ENCODE measurements at places on chromosomes 1 and 21.
A peak's percentile ranks its signal among the peaks of the same experiment; 100 is the strongest.

GRCh38 chr1:98044766-98045165 is 123.9 kb upstream of the DPYD start:
- no peak for DNase-seq

DNA sequence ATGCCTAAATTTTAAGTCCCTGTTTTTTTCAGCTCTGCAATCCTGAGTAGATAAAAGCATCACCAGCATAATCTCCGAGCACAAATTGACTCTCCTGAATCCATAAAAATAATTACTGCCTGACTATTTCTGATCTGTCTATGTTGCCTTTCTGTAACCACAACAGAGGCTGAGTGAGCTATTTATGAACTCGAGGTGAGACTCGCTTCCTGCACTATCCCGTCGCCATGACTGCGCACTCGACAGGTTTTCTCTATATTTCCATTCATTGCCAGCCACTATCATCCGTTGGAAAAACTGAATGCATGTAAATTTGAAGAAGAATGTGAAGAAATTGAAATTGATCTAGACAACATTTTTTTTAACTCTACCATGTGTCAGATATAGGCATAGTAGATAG is 897.2 kb downstream of the ADGRL2 start:
- DNase-seq = no peak

DNA sequence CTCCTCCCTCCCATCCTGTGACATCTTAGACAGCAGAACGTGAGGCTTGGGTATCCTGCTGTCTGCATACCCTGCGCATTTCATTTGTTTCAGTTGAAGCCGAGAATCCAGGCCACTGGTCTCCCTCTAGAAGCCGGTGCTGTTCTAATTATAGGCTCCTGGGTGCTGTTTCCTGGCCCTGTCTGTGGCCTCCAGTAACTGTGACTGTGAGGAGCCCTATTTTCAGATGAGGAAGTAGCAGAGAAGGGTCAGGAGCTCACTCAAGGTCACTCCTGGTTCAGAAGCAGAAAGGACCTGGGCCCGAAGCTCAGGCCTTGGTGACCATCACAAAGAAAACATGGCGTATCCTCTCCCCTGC is 24.0 kb downstream of the COQ8A start:
- DNase-seq = no peak

DNA sequence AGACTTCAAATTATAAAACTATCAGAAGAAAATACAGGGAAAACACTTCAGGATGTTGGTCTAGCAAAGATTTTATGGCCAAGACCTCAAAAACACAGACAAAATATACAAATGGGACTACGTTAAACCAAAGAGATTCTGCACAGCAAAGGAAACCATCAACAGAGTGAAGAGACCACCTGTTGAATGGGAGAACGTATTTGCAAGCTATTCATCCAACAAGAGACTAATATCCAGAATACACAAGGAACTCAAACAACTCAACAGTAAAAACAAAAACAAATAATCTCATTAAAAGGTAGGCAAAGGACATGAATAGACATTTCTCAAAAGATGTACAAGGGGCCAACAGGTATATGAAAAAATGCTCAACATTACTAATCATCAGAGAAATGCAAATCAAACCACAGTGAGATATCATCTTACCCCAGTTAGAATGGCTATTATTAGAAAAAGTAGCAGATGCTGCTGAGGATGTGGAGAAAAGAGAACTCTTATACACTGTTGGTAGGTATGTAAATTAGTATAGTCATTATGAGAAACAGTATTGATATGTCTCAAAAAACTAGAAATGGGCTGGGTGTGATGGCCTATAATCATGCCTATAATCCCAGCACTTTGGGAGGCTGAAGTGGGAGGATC is 112.6 kb downstream of the LRIG2 start:
- DNase-seq = no peak

- no peak for DNase-seq
Measured at GRCh38 chr1:115429884-115430283, 91.8 kb upstream of the NGF start.

- no peak for DNase-seq
Measured at GRCh38 chr1:97017895-97018294, 296.3 kb downstream of the PTBP2 start.

DNA sequence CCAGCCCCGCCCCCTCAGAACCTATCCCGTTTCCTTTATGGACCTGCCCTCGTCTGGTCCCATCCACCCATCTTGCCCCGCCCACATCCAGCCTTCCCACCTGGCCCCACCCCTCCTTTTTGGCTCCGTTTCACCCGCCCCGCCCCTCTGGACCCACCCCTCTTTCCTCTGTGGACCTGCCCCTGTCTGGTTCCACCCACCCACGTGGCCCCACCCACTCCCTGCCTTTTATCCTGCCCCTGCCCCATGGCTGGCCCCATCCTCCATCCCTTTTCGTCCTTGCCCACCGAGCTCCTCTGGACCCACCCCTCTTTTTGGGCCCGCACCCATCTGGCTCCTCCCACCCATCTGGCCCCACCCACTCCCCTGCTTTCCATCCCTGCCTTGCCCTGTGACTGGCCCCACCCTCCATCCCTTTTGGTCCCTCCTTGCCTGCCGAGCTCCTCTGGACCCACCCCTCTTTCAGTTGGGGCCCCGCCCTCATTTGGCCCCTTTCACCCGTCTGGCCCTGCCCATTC is 177.3 kb downstream of the CAMTA1 start:
- DNase-seq = peak; percentile 62

- no peak for DNase-seq
Measured at GRCh38 chr1:41353744-41354143, 7.5 kb upstream of the FOXO6 start.

DNA sequence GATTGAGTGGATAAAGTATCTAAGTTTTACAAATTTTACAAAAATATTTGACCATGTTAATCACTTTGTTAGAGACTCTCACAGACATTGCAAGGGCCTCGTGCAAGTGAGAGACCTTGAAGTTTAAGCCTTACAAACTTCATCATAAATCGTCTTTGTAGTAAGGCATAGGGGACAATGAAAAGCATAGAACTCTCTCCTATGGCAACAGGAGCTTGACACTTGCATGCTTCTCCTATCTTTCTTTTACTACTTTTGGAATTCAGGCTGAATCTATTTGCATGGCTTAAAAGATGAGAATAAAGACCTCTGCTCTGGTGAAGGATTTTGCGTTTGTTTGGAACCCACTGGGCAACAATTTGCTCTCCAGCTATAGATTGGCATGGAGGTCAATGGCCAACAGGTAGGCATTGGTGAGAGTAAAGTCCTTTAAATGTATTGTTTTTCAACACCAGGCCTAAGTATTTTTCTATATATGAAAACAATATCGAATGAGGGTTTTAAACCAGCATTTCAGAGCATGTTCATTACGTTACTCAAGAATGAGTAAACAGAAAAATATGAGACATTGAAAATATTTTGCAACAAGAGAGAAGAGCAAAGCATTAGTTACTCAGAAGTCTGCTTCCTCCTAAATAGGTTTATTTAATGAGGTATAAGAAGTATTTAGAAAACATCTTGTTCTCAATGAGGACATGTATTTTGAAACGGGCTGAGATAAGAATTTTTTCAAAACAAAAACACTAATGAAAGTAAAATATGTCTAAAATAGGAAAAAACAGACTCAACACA is 192.2 kb downstream of the TGFB2 start:
- no peak for DNase-seq

DNA sequence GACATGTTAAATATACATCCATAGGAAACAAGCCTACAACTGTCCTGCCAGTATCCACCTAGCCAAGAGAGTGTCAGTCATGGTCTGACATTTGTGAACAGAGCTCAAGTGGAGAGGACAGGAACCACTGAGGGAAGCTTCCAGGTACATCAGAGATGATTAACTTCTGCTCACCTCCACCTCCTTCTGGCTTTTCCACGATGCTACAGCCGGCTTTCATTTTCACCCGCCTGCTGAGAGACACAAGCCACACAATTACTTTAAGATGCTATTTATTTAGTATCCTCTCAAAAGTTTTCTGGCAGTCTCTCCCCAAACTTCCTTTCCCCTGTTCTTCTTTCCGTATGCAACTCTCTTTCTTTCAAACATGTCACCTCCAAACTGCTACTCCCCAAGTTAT is 2.1 kb downstream of the ETV3 start:
- DNase-seq = no peak

DNA sequence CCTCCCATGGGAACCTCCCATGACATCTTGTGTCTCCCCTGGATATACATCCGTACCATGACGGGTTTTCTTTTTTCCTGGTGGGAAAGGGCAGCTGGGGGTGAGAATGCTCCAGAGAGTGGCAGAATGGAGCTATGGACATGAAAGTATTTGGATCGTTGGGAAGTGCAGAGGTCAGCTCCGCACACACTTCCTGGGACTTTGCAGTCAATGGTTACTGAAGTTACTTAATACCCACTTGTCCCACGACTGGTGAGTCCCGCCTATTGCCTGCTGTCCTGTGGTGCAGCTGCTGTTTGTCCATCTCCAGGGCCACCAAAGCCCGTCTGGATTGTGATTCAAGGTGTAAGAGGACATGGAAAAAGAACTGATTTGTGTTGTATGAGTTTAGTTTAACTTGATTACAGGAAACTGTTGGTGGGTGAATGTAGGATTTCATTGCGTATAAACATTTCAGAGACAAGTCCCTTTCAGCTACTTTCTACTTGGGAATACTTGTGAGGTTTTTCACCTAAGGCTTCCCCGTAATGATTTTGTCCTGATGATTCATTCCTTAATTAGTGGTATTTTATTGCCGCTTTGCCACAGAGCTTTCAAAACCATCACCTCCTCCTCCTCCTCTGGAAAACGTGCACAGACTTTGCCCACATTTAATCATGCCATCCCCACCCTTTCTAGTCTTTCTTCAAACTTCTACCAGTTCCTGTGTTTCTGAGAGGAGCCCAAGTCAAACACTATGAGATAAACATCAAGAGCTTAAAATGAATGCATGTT is 308.8 kb downstream of the KIF26B start:
- no peak for DNase-seq

DNA sequence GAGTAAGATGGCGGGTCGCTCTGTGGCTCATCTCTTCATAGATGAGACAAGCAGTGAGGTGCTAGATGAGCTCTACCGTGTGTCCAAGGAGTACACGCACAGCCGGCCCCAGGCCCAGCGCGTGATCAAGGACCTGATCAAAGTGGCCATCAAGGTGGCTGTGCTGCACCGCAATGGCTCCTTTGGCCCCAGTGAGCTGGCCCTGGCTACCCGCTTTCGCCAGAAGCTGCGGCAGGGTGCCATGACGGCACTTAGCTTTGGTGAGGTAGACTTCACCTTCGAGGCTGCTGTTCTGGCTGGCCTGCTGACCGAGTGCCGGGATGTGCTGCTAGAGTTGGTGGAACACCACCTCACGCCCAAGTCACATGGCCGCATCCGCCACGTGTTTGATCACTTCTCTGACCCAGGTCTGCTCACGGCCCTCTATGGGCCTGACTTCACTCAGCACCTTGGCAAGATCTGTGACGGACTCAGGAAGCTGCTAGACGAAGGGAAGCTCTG is 2.4 kb downstream of the TNFAIP8L2 start:
- no peak for DNase-seq

- DNase-seq = peak; percentile 8
Measured at GRCh38 chr1:108505763-108506070, 54.2 kb upstream of the EEIG2 start.

DNA sequence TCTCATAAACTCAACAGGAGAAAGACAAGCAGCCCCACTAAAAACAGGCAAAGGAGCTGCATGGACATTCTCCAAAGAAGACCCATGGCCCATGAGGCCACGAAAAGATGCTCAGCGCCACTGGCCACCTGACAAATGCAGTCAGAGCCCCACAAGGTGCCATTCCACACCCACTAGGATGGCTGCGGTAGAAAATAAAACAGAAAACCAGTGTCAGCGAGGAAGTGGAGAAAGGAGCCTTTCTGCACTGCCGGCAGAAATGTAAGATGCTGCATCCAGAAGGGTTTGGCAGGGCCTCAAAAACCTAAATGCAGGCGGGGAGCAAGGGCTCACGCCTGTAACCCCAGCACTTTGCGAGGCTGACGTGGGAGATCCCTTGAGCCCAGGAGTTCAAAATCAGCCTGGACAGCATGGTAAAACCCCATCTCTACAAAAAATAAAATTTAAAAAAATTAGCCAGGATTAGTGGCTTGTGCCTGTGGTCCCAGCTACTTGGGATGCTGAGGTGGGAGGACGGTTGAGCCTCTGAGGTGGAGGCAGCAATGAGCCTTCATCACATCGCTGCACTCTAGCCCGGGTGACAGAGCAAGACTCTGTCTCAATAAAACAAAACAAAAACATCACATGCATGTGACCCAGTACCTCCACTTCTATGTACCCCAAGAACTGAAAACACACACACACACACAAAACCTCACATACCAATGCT is 4.2 kb downstream of the WNT9A start:
- DNase-seq = no peak

DNA sequence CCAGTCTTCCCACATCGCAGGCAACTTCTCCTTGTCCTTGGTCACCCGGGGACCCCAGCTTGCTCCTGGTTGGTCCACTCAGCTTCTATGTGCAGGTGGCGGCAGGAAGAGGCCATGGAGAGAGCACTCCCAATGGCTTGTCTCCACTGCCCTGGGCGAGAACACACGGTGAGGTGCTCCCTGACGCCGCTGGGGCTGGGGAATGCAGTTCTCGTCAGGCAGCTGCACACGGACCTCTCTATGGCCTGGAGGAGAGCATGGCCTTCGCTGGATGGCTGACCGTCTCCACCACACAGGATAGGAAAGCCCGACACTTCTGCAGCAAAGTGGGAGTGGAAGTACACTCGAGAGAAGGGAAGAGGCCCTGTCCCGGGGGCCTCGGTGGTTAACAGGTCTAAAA is 11.8 kb downstream of the C1orf174 start:
- no peak for DNase-seq

DNA sequence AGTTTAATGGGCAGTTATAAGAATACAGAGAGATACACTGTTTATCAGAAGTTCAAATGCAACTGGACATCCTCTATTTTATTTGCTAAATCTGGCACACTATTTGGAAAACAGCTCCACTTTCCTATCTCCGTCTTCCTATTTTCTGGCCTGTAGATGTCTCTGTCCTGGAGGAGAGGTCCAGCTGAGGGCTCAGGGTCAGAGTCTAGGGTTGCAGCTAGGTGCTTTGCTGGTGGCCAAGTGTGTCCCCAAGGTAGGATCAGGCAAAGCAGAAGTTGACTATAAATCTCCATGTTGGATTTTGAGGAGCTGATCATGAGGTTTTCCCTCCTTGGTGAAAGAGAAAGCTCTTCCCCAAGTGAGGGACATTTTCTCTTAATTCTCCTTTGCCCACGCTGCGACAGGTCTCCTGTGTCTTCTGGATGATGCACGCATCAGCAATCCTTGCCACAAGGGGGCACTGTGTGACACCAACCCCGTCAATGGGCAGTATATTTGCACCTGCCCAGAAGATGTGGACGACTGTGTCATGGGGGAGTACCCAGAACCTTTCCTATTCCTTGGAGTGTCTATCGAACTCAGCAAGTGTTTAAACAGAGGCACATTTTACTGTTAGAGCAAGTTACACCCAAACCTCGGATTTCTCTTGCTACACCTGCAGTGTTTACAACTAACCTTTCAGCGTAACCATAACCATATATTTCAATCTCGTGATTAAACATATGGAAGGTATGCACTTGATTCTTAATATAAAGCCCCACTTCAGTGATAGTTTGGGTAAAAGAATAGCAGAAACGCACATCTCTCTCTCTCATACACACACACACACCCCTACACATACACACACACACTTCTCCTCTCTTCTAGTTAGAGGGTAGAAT is 10.2 kb downstream of the ADAM30 start:
- peak; percentile 68 for DNase-seq

GRCh38 chr1:37410815-37411214 is 63.6 kb upstream of the ZC3H12A start:
- DNase-seq = no peak
